Activated T-cell treated with anti-CD3 and anti-CD28 coated beads for 24 hours (primary cell): ENCODE measurements at places on chromosomes 1 and 21.

GRCh38 chr21:36722370-36723368, 23.8 kb downstream of the SIM2 start:
- DNase-seq: no peak

DNA sequence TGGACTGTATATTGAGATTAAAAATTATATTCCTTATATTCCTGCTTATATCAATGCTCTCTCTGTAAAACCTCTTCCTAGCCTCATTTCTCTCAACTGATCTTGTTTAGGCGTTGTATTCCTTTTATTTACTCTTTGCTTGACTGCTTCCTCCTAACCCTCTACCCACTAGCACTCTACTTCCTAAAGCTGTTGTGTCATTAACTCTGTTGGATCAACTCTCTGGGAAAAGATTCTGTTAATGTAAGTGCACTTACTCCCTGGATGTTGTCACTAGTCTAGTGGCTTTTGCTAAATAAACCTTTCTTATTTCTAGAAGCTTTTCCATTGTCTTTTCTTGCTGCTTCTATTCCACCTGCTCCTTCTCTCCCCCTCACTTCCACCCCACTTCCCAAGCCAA, 6.5 kb downstream of the SPATA46 start:
- no peak for DNase-seq

DNA sequence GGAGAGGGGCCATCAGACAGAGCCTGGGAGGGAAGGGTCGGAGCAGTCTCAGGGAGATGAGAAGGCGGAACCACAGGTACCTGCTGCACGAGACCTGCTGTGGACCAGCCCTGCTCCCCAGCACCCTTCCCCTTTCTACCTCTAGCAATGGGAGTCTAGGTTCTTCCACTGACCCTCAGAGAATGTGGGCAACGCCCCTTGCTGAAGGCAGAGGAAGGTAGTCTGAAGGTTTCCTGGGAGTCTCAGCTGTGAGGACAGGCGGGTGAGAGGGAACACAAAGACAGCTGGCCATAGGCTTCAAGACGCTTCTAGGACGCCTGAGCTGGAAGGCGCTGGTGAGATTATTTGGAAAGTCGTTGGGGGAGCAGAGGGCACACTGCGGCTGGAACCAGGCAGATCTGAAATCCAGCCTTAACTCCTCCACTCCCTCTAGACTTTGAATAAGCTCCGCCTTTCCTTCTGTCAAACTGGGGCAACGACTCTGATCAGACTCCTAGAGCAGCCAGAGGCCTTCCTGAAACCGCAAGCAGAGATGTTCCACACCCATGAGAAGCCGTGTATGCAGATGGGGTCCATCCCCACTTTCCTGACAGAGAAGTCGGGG, 18.1 kb downstream of the SLC45A3 start:
- no peak for DNase-seq

GRCh38 chr1:38175121-38175520, 128.5 kb upstream of the POU3F1 start:
- DNase-seq: no peak

DNA sequence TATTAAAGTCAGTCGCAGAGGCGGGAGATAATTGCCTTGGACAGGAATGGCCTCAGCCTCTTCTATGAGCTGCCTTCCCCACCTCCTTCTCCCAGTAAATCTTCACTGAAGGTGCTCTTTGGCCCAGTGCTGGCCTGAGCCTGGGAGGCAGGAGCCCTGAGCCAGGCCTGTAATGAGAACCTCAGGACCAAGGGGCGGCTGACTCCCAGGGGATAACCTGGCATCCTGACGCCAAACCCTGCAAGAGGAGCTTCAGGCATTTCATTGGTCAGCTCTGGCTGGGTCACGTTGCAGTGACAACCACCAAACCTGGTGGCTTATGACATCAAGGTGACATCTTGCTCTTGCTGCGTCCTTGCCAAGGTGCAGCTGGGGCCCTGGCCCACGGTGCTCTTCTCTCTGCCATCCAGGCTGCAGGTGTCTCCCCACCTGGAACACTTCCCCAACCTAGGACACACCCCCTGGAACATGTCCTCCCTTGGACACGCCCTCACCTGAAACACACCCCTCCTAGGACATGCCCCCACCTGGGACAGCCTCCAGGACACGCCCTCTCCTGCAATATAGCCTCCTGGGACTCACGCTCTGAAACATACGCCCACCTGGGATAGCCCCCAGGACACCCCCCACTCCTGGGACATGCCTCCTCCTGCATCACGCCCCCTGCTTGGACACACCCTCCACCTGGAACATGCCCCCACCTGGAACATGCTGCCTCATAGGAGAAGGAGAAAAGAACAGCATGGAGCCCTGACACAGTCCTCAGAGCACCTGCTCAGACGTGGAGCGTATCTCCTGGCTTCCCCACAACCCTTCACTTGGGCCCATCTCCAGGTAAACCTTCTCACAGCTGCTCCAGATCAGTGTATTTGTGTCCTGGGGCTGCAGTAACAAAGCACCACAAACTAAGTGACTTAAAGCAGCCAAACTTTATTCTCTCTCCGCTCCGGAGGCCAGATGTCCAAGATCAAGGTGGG, 333.6 kb downstream of the NPHP4 start:
- DNase-seq: no peak

- DNase-seq: no peak
These were observed 26.4 kb downstream of the OPTC start for GRCh38 chr1:203520315-203520714.

GRCh38 chr1:178483251-178483957, 13.4 kb downstream of the CLEC20A start:
- no peak for DNase-seq

DNA sequence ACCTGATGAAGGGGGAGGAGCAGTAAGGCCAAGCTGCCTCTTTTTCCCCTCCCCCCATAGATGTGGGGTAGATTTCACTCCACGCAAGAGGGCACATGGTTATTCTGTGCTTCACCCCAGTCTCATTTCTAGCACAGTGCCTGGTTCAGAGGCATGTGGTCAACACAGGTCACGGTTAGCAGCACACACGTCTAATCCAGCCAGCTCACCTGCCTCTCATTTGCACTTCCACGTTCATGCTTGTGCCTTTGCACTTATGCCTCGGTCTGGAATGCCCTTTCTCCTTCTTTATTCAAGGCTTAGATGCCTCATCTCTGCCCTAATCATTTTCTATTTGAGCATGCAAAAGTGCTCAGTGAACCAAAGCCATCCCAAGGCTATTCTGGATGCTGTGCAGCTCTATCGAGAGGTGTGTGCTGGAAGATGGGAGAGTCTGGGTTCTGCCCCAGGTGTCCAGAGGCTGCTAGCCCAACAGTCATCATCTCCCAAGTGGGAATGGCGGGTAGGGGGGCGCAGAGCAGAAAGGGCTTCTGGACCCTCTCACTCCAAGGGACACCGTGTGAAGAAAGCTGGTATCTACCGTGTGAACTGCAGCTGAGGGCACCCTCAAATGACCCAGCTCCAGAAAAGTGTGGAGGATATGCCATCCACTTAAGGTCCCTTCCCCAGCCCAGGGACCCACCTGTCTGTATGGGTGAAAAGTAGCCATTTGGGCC, 2.1 kb upstream of the A3GALT2 start:
- no peak for DNase-seq

DNA sequence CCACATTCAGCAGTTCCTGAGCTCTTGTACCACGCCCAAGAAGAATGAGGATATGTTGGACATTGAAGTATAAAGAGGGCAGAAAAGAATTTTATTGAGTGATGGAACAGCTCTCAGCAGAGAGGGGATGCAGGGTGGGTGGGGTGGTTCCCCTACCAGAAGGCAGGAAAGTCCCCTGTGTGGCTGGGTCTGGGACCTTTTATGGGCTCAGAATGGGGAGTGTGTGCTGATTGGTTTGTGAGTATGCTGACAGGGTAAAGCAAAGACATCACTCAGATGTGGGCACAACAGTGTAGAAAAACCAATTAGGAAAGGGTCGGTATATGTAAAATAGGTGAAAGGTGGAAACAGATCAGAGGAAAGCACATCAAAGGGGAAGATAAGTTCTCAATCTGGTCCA, 62.2 kb downstream of the SGIP1 start:
- no peak for DNase-seq

- DNase-seq: no peak
These were observed 16.8 kb downstream of the S100A7A start for GRCh38 chr1:153432874-153433681.

- no peak for DNase-seq
These were observed 438.5 kb downstream of the PTPRU start for GRCh38 chr1:29674627-29675326.

DNA sequence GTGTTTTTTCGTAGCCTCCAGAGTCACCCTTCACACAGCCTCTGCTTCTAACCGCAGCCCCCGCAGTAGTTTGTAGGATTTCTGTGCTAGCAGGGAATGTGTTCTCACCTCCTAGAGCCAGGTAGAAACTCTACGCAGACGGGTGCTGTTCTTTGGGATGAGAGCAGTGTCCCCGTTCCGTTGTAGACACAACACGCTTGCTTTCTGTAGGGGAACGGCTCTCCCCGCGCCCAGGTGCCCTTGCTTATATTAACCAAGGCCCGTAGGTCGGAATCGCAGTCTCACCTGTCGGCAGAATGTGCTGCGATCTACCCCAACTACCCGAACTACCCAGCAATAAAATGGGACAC, 111.8 kb upstream of the NBPF11 start:
- no peak for DNase-seq
